ENCODE measurements at places on chromosomes 2 and 18. TPM values are rescaled to one million over a fixed set of nuclear protein-coding genes. Genes with fewer than 3 reads are reported as not detected.

Gene LCT
- 0.06 TPM for total RNA-seq

Gene CD226
- 2.9 TPM for total RNA-seq

Gene CTLA4
- 0.29 TPM for total RNA-seq

Gene KYNU
- 5.1 TPM for total RNA-seq

Gene XDH
- total RNA-seq, result 0.06 TPM

Gene PLEK
- total RNA-seq, result 7.6 TPM

Gene MYL1
- total RNA-seq, result 981 TPM

Gene NXPH2
- total RNA-seq, result 5.0 TPM

Gene GALNT3
- total RNA-seq, result 13.4 TPM

Gene C2orf80
- not detected for total RNA-seq

Gene LINC00305
- total RNA-seq, result 0.64 TPM

Gene VAPA
- 223 TPM for total RNA-seq

Gene SIX3
- total RNA-seq, result not detected

Gene NAT8
- 12.0 TPM for total RNA-seq

Gene LTBP1
- total RNA-seq, result 75.9 TPM

Gene MFSD2B
- 2.2 TPM for total RNA-seq

Gene KCNG2
- total RNA-seq, result 1.4 TPM

Gene SLC5A7
- 0.53 TPM for total RNA-seq

Gene TMEM169
- total RNA-seq, result 4.3 TPM

Gene CD207
- not detected for total RNA-seq

Gene SPEG
- 39.6 TPM for total RNA-seq

Gene ALLC
- not detected for total RNA-seq

Gene MTA3
- 46.6 TPM for total RNA-seq

Gene ICOS
- 0.23 TPM for total RNA-seq

Gene NEU2
- not detected for total RNA-seq

Gene ZSWIM2
- not detected for total RNA-seq

Gene CD8B2
- total RNA-seq, result 0.06 TPM

Gene PNPT1
- 23.5 TPM for total RNA-seq

Gene ONECUT2
- 0.06 TPM for total RNA-seq

Gene LYG2
- total RNA-seq, result not detected

Gene APOB
- total RNA-seq, result 0.82 TPM

Gene IMPACT
- total RNA-seq, result 30.8 TPM

Gene REEP1
- 6.5 TPM for total RNA-seq

Gene WDR12
- 33.9 TPM for total RNA-seq

Gene RAX
- total RNA-seq, result not detected

Gene GALNT5
- total RNA-seq, result 0.70 TPM

Gene FKBP7
- 68.5 TPM for total RNA-seq

Gene PDE1A
- total RNA-seq, result 23.6 TPM

Gene CCDC150
- total RNA-seq, result 7.1 TPM

Gene ALK
- 0.29 TPM for total RNA-seq

Gene CERS6
- 40.2 TPM for total RNA-seq

Gene MC5R
- 0.47 TPM for total RNA-seq

Gene PAX8
- 178 TPM for total RNA-seq

Gene ME2
- 30.4 TPM for total RNA-seq

Gene IL18RAP
- 0.35 TPM for total RNA-seq

Gene DQX1
- not detected for total RNA-seq

Gene DSG2
- 34.3 TPM for total RNA-seq

Gene FOXI3
- 0.06 TPM for total RNA-seq

Gene OTOF
- 1.4 TPM for total RNA-seq

Gene SIX2
- 10.7 TPM for total RNA-seq

Gene CD8B
- total RNA-seq, result 0.88 TPM

Gene HOXD13
- 0.06 TPM for total RNA-seq

Gene LRPPRC
- total RNA-seq, result 95.8 TPM

Gene CCDC141
- total RNA-seq, result 8.2 TPM

Gene NCOA1
- 70.6 TPM for total RNA-seq

All from metanephros (tissue), 2 donors.